Stimulated activated CD4-positive, alpha-beta T cell treated with anti-CD3 and anti-CD28 coated beads, Interleukin-2, amount 100 ng/mL, for 24 hours (primary cell): ENCODE measurements at places on chromosomes 13 and 19.

- DNase-seq = no peak
Measured at GRCh38 chr13:75178436-75178835, 303.5 kb downstream of the TBC1D4 start.

GRCh38 chr19:48025480-48025879, 18.4 kb downstream of the CABP5 start:
- DNase-seq = no peak

DNA sequence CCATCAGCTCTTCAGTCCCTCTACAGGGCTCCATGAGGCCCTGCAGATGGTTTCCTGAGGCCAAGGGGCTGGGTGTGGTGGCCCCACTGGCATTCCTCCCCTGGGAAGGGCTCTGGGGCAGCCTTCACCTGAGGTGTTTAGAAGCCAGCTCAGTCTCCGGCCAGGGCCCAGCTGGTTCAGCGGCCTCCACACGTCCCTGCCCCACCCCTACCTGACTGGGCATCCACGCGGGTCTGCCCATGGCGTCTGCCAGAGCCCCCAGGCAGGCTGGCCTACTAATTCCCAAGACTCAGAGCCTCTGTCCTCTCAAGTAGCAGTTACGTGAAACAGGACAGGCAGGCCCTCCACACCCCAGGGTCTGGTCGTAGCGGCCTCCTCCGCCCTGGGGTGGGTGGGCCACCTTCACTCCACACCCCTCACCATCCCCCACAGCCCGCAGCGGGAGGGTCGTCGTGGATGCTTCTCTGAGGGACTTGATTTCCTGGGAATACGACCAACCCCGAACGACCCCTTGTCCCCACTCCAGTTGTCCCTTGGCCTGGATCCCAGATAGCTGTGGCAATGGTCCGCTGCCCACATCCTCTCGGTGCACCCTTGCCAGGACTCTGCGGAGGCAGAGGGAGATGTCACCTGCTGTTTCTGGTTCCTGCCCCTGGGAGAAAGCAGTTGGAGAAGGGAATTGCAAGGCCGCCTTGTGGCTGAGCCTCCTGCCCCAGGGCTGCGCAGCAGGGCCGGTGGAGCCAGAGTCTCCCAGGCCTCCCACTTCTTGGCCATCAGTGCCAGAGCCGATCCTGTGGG, 24.3 kb downstream of the CAPN12 start:
- DNase-seq = no peak

DNA sequence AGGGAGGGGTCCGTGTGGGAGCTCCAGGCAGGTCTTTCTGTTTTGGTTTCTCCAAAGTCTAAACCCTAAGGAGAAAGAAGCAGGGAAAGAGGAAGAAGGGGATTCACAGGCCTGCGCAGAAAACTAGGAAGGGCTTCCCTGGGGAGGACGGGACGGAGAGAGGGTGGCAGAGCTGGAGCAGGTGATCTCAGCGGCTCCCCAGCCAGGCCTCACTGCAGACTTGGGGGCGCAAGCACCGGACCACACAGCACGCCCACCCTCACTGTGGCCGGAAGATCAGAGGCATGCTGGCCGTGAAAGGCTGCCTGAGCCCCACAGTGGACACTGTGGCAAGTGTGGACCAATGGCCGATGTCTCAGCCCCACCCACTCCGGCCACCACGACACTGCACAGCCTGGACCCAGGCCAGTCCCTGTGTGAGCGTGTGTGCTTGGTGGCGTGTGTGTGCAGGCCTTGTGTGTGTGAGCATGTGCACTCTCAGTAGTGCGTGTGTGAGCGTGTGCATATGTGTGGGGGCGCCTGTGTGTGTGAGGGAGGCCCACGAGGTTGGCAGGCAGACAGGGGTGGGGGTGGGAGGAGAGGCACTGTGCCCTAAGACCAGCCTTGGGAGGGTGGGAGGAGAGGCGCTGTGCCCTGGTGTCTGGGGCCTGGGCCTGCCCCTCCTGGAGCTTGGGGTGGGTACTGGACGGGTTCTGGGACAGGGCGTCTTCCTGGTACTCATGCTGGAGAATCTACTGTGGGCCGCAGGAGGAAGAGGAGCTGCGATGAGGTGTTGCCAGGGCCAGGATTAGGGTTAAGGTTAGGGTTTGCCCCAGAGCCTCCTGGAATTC, 15.4 kb upstream of the TMEM255B start:
- DNase-seq = no peak

GRCh38 chr19:16078759-16079707, 2.7 kb downstream of the TPM4 start:
- DNase-seq = peak; percentile 61

DNA sequence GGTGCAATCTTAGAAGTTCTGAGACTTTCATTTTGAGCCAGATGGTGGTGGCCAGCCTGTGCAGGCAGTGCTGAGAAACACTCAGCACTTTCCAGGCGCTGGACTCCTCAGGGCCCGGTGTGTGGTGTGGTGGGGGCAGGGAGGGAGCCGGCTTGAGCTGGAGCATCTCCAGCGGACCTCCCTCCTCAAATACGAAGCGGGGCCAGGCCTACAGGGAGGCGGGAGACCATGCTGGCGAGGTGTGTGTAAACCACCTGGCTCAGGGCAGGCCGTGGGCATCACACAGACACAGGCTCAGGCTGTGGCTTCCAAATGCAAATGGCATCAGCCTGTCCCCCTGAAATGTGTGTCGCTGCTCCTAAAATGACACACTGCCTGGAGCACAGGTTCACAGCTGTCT, 33.3 kb upstream of the RANBP3 start:
- DNase-seq = no peak

- DNase-seq = no peak
Measured at GRCh38 chr19:50562996-50563395, 5.2 kb downstream of the LRRC4B start.
